ENCODE measurements at places on chromosomes 3 and 15.

DNA sequence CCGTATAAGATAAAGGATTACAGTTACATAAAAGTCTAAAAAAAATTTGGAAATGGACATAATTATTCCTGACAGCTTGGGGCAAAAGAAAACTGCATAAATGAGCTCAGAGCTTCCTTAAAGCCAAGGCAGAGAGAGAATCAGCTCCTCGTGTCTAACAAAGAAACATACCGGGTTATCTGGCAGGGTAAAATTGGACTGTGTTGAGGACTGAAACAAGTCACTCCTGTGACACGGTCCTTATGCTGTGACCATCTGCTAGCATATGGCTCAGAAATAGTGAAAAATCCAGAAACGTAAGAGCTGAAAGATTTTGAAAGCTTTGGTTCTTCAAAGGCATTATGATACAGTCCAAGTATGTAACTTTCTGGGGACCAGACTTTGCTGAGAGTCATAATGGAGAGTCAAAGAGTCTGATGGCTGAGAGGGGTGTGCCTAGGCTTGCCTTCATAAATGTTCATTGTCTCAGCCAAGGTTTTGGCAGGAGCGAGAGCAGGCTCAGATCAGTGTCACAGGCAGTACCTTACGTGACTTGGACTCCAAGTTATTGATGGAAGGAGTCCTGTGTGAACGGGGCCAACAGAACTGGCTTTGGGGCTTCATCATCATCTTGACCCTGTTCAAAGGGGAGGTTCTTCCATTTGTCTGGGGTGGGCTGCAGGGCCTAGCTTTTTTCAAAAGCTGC, 12.5 kb downstream of the MAP6D1 start:
- no peak for DNase-seq

DNA sequence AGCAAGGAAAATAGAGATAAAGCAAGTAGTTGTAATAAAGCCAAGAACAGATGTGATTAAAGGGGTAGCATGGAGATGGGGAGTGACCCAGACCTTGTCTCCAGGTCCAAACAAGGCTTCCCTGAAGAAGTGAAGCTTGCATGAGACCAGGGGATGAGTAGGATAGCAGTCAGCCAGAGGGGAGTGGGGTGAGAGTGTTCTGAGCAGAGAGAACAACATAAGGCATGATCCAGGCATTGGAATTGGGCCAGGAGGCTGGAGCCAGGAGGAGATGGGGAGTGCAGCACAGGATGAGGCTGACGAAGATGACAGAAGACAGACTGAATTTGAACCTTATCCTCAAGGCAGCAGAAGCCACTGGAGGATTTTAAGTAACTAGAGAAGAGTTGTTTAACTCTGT, 7.2 kb downstream of the TMOD2 start:
- no peak for DNase-seq

DNA sequence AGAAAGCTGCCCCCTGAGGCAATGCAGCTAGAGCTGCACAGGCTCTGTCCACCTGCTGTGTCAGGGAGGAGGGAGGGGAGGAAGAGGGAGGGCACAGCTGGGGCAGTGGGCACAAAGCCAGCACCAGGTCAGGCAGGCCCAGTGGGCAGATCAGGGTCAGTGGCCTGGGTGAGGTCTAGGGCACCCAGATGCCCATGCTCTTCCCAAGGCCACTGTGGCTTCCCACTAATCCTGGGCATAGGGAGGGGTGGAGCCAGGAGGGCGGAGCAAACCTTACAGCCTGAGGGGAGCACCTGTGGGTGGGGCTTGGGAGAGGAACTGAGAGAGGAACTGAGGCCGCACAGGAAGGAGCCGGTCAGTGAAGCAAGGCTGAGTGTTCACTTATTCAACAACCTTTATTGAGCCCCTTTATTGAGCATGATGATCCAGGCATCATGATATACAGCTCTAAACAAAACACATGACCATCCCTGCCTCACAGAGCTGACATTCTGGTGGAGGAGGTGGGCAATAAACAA, 55.0 kb downstream of the RHCG start:
- no peak for DNase-seq

GRCh38 chr3:186217820-186218164, 108.9 kb upstream of the ETV5 start:
- DNase-seq = no peak

GRCh38 chr15:52360229-52361203, 64.9 kb upstream of the MYO5C start:
- DNase-seq = no peak

DNA sequence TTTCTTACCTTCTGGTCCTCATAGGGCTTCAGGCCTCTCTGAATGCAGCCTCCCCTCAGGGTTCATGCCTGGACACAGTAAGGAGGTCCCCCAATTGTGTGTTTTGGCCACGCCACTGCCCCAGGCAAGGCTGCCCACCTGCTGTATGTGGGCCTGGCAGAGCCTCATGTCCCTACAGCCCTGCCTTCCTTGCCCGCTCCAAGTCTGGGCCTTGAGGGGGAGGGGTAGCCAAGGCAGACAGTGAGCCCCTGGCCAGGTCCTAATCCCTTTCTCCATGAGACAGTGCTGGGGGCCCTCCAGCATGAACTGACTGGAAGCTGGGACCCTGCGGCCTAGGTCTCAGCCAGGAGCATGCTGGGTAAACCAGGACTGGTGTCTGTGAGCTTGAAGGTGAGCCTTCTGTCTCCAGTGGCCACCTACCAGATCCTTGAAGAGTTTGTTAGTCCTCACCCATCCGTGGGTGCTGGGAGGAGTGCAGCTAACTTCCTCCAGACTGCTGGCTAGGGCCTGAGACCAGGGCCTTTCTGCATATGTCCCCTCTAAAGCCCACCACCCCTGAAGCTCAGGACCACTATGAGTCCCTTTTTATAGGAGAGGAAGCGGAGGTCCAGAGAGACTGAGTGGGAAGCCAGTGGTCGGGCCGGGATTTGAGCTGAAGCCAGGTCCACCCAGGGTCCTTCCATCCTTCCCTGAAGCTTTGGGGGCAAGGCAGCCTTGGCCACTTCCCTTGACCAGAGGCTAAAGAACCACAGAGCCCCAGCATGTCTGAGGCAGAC, 8.7 kb downstream of the ZBTB47 start:
- no peak for DNase-seq

DNA sequence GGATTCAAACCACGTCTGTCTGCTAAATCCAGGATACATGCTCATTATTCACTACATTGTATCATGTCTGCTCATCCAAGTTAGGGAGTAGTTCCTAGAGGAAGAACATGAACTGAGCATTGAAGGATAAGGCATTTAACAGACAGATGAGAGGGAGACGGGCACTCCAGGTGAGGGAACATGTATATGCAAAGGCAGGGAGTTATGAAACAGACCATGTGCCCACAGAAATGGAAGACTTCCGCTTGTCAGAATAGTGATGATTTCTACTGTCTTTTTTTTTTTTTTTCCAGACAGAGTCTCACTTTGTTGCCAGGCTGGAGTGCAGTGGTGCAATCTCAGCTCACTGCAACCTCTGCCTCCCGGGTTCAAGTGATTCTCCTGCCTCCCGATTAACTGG, 5.0 kb upstream of the NDUFAF1 start:
- no peak for DNase-seq

GRCh38 chr15:84831028-84831427, 13.9 kb downstream of the ALPK3 start:
- no peak for DNase-seq

- no peak for DNase-seq
Measured at GRCh38 chr3:16670191-16670590, 65.0 kb upstream of the DAZL start.

DNA sequence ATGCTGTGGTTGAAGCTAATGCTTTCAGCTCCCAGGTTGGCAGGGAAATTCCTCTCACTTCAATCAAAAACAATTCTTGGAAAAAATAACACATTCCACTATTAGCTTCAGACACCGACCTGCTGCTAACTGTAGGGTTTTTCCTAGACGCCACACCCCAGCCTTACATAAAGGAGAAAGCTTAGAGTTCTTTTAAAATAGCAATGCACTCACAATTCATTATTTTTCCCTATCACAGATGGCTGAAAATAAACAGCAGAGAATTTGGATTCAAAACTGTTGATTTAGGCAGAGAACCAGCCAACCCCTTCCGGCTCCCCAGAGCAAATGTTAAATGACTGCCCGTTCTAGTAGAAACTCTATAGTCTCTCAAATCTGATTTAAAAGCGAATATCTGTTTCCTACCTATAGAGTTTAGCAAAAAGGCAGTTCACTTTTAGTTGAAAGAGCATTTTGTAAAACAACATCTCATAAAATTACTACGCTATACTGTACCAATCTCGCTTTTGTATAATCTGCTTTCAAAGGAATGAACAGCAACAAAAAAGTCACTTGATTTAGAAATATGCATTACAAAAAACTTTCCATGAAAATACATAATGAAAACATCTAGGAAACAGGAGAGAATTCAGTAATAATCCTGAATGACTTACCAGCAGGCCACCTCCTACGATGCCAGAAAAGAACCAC, 586 bp downstream of the TM4SF1 start:
- DNase-seq = no peak

- no peak for DNase-seq
Measured at GRCh38 chr3:73284472-73284871, 223.0 kb downstream of the EBLN2 start.

DNA sequence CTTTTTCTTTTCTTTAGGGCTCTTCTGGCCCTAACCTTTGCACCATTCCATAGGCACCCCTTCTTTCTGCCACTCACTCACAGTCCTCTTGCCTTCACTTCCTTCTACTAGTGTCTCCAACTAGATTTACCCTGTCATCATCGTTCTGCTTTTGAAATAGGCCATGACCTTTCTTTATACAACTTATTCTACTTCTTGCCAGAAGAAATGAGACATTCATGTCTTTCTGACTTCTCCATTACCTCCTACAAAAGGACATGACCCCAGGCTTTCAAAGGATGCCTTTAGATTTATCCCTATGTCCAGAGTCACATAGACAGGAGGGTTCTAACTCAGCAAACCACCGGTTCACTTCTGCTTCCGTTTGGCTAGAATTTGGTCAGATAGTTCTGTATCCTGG, 336.4 kb upstream of the LRRFIP2 start:
- no peak for DNase-seq

GRCh38 chr15:38530113-38530512, 34.5 kb downstream of the RASGRP1 start:
- DNase-seq = no peak

GRCh38 chr3:143476965-143477640, 357.5 kb downstream of the CHST2 start:
- DNase-seq = no peak
